ENCODE measurements at places on chromosomes 3 and 15. TPM values are rescaled to one million over a fixed set of nuclear protein-coding genes. Genes with fewer than 3 reads are reported as not detected.

Gene ZWILCH
- 12.8 TPM for total RNA-seq

Gene ZDHHC23
- 6.4 TPM for total RNA-seq

Gene P2RY12
- not detected for total RNA-seq

Gene PGBD4
- total RNA-seq = 7.0 TPM

Gene STARD9
- 13.7 TPM for total RNA-seq

Gene GNAT1
- total RNA-seq = not detected

Gene SLC9C1
- total RNA-seq = not detected

Gene FEZF2
- not detected for total RNA-seq

Gene MYEF2
- 24.5 TPM for total RNA-seq

Gene HLTF
- 34.6 TPM for total RNA-seq

Gene CCR9
- 1.9 TPM for total RNA-seq

Gene DUT
- 113 TPM for total RNA-seq

Gene TEX55
- not detected for total RNA-seq

Gene FANCD2OS
- total RNA-seq = not detected

Gene PRSS50
- total RNA-seq = not detected

Gene LOXL1
- 1.9 TPM for total RNA-seq

Gene ADPRH
- 1.5 TPM for total RNA-seq

Gene GOLGA8R
- total RNA-seq = 5.8 TPM

Gene HCN4
- not detected for total RNA-seq

Gene SLCO2A1
- total RNA-seq = not detected

Gene FLNB
- total RNA-seq = 76.7 TPM

Gene ZDHHC3
- total RNA-seq = 46.6 TPM

Gene GPD1L
- total RNA-seq = 16.6 TPM

Gene TNFAIP8L3
- total RNA-seq = not detected

Gene ACTC1
- not detected for total RNA-seq

Gene IQCB1
- total RNA-seq = 34.8 TPM

Gene PTH1R
- total RNA-seq = not detected

Gene PSMA4
- total RNA-seq = 87.0 TPM

Gene IQCH
- total RNA-seq = 0.38 TPM

Data from naive thymus-derived CD8-positive, alpha-beta T cell (primary cell).